ENCODE measurements at places on chromosomes 13 and 19.

- DNase-seq = no peak
Observed at GRCh38 chr13:21619633-21620220, 15.8 kb upstream of the MICU2 start.

GRCh38 chr13:114105521-114106225 is 26.8 kb downstream of the RASA3 start:
- peak; percentile 35 for DNase-seq

GRCh38 chr13:113357529-113357928 is 6.4 kb downstream of the GRTP1 start:
- no peak for DNase-seq

GRCh38 chr19:45640849-45641273 is 1.7 kb upstream of the EML2 start:
- no peak for DNase-seq

DNA sequence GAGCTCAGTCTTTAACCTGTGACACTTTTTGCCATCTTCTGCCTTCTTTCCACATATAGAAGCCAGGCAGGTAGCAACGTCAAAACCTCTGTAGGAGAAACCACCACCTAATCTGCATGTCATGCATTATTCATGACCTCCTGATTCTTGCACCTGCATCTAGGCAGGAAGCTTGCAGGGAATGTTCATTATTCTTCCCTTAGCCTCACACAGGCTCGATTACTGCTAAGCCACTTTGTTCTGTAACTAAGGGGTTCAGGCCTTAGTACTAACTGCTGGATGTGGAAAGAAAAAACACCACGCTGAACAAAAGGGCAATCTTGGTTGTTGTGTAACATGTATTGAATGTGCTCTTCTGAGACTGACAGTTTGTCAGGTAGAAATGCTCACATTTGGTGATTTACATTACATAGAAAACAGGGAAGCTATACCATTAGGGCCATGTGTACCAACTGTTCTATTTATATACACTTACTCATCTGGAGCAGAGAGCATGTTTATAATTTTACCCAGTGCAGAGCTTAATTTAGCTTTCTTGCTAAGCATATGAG is 366.9 kb downstream of the KLF12 start:
- DNase-seq = no peak

- no peak for DNase-seq
Observed at GRCh38 chr13:67283637-67284036, 53.5 kb upstream of the PCDH9 start.

GRCh38 chr13:32165796-32166195 is 134.2 kb downstream of the FRY start:
- peak; percentile 82 for DNase-seq

All from umbilical cord (tissue), 2 donors.